ENCODE measurements at places on chromosomes 6 and 20. TPM values are rescaled to one million over a fixed set of nuclear protein-coding genes. Genes with fewer than 3 reads are reported as not detected.

Gene FABP7
- total RNA-seq, result not detected

- no peak overlapping the region for H3K4me3 ChIP-seq
- H3K27me3 ChIP-seq, result no peaks in the 10 kb centered on the region
- no peaks in the 10 kb centered on the region for H3K36me3 ChIP-seq
- peaks cover 33% of the 10 kb centered on the region for H3K4me1 ChIP-seq
Measured at GRCh38 chr20:63105211-63106107, 98.7 kb upstream of the BHLHE23 start.

- no peak overlapping the region for H3K27ac ChIP-seq
- H3K36me3 ChIP-seq, result no peaks in the 10 kb centered on the region
- H3K4me1 ChIP-seq, result peaks cover 3% of the 10 kb centered on the region
- DNase-seq, result no peak
- no peak overlapping the region for H3K4me3 ChIP-seq
Measured at GRCh38 chr6:168313431-168314011, 6.1 kb downstream of the DACT2 start.

Gene VSX1
- not detected for total RNA-seq

Gene MTFR2
- total RNA-seq, result 0.57 TPM

Data from esophagus muscularis mucosa (tissue), 4 donors.